Coronary artery (tissue), 2 donors: ENCODE measurements at places on chromosomes 1 and 21.
A peak's percentile ranks its signal among the peaks of the same experiment; 100 is the strongest.

DNA sequence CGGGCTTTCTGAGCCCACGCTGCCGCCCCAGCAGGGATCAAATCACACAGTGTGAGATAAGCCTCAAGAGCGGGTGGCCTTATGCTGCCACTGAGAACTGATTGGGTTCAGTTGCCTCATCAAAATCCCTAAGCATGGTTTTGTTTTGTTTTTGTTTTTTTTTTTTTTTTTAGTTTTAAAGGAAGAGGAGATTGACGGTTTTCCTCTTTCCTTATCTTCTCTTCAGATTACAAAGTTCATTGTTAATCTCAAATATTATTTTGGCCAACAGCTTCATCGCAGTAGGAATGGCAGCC, 651 bp downstream of the COA6 start:
- DNase-seq: no peak

- no peak for DNase-seq
These were observed 29.2 kb downstream of the SOX13 start for GRCh38 chr1:204102029-204102611.

GRCh38 chr1:64073705-64074104, 129.7 kb upstream of the UBE2U start:
- DNase-seq: no peak

- no peak for DNase-seq
These were observed 32.3 kb upstream of the ETS2 start for GRCh38 chr21:38773099-38774061.

DNA sequence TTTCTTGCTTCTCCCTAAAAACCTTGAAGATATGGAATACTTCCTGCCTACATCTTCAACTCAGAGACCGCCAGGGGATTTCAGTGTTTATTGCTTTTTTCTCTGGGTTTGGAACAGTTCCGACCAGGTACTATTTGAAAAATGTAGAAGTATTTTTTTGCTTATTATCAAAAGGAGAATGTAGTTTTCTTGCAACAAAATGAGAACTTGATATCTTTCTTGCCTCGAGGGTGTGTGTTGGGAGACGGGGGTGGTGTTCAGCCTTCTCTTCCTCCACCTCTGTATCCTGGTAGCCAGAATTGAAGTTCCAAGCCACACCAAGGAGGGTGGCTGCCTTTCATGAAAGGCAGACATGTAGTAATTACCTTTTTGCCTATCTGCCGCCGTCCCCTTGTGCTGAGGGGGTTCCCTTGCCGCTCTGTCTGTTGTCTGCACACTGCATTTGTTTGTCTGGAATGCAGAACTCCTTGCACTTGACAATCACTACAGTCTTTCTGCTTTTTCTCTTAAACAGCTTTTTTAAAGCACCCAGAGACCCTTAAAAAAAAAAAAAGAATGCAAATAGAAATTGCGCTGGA, 212.1 kb downstream of the PBX1 start:
- DNase-seq: no peak

- DNase-seq: no peak
These were observed 12.9 kb upstream of the ACTN2 start for GRCh38 chr1:236673289-236673919.

GRCh38 chr1:143720087-143721023, 251.4 kb downstream of the FAM72C start:
- DNase-seq: no peak

- no peak for DNase-seq
These were observed 262.4 kb downstream of the ST6GALNAC3 start for GRCh38 chr1:76336931-76337371.

DNA sequence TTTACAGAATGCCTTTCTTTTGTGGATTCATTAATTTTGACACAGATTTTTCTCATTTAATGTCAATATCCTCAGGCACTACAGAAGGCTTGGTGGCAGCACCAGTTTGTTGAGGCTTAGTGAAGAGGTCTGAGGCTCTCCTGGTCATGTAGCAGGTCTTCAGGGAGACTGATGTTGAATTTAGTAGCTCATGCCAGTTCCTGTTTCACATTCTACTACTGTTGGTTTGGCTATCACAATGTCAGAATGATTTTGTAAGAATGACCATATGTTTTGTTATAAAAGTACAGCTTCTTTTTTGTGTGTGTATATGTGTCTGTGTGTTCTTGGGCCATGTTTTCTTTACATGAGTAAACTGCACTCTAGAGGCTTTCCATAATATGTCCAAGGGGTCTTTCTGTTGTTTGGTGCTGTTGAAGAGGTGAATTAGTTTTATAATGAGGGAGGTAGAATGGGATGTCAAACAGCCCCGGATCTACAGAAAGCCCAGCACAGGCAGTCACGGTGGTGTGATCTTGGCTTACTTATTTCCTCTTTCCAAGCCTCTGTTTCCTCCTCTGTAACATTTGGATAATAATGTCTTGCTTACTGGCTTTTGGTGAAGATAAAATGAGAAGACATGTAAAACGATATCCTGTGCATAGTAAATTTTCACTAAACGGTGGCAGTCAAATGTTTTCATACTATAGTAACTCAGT, 32.0 kb downstream of the C1orf21 start:
- no peak for DNase-seq

GRCh38 chr1:219362702-219363101, 189.0 kb downstream of the LYPLAL1 start:
- no peak for DNase-seq

GRCh38 chr1:19484798-19485361, 459 bp downstream of the CAPZB start:
- peak; percentile 85 for DNase-seq

- DNase-seq: no peak
These were observed 367.0 kb upstream of the NEGR1 start for GRCh38 chr1:72649211-72649888.

DNA sequence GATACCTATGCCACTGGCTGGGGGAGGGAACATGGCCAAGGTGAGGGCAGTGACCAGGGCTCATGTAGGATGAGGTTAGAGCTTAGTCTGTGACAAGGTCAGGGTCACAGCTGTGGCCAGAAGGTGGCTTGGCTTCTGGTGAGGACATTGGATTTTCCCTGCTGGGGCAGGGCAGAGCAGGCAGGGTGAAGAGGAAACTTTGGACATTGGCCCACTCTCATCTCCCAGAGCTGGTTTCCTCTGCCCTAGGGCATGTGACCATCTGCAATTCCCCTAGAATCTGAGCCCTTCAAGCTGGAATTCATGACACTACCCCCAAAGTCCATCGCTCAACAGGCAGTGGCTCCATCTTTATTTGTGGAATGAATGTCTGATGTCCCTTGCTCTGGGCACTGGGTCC, 5.3 kb downstream of the DMBX1 start:
- no peak for DNase-seq

DNA sequence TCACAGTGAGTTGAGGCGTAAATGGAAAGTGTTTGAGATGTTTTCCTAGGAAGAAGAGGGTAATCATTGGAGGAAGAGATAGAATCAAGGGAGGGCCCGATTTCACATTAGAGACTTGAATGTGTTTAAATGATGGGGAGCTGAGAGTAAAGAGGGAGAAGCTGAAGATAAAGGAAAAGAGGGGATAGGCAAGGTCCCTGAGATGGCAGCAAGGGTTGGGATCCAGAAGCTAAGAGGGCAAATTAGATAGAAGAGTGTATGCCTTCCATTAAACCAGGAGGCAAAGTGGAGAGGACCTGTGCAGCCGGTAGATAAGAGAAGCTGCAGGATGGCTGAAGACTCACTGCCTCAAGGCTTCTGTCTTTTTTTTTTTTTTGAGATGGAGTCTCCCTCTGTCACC, 21.6 kb upstream of the CSF1 start:
- DNase-seq: no peak

DNA sequence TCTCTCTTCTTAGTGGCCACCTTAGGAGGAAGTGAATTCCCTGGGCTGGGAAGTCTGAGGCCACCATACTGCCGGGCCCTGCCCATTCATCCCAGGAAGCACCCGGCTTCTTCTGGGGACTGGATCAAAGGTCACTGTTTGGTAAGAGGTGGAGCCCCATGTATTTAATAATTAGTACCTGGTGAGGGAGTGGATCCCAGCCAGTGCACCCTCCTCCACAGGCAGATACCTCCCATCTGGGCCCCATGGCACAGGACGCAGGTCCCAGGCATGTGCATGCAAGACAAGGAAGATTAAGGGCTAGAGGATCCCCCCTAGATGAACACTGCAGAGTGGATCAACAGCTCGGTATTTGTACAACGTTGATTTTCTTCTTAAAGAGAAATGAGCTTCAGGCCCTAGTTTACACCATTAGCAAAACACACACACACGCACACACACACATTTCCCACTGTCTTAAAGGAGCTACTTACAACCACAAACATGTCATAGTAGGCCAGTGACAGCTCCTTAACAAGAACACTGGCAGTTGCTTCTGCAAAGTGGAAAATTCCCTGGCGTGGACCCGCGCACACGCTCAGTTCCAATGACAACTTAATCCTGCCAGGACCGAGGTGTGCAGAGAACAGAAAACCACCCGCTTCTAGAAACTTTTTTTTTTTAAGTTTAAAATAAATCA, 90.7 kb downstream of the MRPL37 start:
- DNase-seq: peak; percentile 83

DNA sequence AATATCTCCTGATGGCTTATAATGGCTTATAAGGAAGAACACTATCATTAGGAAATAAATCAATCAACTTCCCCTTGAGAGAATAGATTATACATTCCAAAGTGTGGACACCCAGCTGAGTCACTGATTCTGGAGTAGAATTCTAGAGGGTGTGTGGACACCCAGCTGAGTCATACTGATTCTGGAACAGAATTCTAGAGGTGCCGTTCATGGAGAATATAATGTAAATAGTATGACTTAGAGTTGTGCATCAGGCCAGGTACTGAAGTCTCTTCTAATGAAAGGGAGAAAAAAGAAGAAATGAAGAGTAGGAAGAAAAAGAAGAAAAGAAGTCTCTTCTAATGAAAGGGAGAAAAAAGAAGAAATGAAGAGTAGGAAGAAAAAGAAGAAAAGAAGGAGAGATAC, 2.4 kb upstream of the USP33 start:
- DNase-seq: no peak

- DNase-seq: no peak
These were observed 79.8 kb downstream of the USP1 start for GRCh38 chr1:62516600-62516999.

DNA sequence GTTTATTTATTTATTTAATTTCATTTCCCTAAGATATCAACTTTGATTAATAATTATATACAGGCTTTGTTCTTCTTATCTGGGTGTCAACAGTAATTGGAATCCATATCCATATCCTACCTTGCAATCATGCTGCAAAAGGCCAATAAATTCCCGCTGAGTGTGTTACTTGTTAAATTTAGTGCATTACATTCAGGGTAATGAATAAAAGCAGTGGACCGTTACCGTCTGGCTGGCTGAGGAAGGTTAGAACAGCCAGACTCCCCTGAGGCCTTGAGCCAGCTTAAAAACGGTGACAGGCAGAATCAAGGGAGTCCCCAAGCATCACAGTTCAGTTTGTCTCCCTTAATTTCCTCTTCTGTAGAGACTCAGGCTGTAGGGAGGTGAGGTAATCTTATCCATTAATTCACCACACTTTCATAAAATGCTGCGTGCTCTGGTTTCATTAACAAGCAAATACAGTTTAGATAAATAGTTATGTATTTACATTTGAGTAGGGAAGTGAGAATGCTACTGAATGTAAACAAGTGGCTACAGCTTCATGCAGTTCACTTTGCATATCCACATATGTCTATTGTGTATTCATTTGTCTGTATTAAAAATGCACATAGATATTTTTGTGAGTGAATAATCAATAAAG, 888.2 kb upstream of the CXADR start:
- no peak for DNase-seq

GRCh38 chr1:207669528-207670009, 24.6 kb downstream of the CR1L start:
- no peak for DNase-seq

GRCh38 chr1:41482001-41482765, 2.3 kb downstream of the EDN2 start:
- no peak for DNase-seq

GRCh38 chr1:6103854-6104530, 58.3 kb downstream of the KCNAB2 start:
- DNase-seq: no peak

DNA sequence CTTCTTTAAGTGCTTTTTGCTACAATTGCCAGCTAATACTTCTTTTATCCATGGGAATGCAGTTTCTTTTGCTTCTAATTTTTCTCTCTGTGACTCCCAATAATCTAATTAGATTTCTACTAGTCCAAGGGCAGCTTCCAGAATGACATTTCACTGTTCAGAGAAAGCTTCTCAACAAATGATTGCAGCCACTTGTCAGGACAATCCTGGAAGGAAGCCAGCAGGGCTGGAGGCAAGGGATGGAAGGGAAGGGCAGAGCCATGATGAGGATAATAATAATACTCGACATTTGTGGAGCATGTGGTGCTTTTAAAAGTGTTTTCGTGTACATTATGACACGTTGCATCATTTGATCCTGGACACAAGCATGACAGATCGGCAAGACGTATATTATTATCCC, 19.4 kb downstream of the F11R start:
- no peak for DNase-seq

DNA sequence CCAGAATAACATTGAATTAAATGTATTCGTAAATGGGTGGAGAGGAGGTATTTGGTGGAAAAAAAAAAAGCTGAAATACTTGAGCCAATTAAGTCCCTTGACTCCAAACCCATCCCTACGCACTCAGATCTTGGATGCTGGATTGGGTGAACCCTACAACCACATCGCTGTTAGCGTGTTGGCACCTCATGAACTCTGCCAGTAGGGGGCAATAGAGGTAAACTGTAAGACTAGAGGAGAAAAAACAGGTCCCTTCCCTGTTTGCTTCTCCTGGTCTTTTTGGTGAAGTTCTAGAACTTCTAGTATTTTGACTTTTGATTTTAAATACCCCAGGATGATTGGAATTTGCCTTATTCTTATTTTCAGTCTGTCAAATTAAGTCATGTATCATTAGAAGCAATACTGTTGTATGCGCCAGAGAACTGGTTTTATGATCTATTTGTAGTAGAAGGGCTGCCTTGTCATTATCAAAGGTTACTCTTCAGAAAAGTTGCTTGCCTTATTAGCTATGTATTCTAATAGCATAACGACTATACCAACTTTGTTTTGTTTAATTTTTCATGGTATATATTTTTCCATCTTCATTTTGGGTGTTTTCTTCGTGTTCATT, 1.9 kb upstream of the OR13G1 start:
- DNase-seq: no peak

DNA sequence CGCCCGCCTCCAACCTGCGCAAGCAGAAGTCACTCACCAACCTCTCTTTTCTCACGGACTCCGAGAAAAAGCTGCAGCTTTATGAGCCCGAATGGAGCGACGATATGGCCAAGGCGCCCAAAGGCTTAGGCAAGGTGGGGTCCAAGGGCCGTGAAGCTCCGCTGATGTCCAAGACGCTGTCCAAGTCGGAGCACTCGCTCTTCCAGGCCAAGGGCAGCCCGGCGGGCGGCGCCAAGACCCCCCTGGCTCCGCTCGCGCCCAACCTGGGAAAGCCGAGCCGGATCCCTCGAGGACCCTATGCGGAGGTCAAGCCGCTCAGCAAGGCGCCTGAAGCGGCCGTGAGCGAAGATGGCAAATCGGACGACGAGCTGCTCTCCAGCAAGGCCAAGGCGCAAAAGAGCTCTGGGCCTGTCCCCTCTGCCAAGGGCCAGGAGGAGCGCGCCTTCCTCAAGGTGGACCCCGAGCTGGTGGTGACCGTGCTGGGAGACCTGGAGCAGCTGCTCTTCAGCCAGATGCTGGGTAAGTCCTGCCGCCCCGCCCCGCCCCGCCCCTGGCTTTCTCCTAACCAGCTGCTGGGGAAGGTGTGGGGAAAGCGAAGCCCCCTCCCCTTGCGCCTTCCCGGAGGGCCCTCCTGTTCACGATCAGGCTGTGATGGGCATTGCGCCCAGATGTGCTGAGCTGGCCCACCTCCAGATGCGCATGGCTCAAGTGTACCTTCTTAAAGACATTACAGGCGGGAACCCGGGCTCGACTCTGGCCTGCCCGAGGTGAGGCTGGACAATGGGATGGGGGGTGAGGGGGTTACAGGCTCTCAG, 110.2 kb downstream of the NAV1 start:
- no peak for DNase-seq
